ENCODE measurements at places on chromosomes 5 and 9.

GRCh38 chr9:78707481-78707991, 410.6 kb downstream of the PSAT1 start:
- DNase-seq, result no peak

GRCh38 chr9:120579139-120580050, 572 bp downstream of the CDK5RAP2 start:
- DNase-seq, result peak; percentile 20

- DNase-seq, result no peak
Measured at GRCh38 chr5:163706053-163706771, 200.8 kb downstream of the MAT2B start.

- no peak for DNase-seq
Measured at GRCh38 chr9:133342570-133342969, 5.4 kb downstream of the MED22 start.

- no peak for DNase-seq
Measured at GRCh38 chr9:110687497-110687896, 18.9 kb downstream of the MUSK start.

DNA sequence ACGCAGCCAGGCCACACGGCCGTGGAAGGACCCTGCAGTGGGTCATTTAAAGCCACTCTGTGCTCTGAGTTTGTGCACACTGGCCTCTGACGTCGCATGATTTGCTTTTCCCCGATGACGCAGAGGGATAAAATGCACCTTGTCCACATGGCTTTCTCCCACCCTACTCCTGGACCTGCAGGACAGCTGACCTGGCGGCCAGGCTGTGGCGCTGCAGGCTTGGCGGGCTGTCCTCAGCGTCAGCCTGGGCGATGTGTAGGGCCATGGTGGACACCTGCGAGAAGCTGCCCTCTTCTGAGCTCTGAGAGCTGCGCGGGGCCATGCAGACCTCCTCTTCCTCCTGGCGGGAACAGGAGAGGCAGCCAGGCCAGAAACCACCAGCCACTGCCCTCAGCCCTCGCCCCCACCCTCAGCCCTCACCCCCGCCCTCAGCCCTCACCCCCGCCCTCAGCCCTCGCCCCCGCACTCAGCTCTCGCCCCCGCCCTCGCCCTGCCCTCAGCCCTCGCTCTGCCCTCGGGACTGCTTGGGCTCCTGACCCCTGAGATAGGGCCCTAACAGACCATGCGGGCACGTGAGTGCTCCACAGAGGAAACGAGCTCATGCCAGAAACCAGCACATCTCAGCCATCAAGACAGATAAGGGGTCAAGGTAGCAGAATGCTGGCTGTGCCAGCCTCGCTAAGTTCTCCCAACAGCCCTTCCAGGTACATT, 20.0 kb upstream of the SCGB3A1 start:
- DNase-seq, result no peak

DNA sequence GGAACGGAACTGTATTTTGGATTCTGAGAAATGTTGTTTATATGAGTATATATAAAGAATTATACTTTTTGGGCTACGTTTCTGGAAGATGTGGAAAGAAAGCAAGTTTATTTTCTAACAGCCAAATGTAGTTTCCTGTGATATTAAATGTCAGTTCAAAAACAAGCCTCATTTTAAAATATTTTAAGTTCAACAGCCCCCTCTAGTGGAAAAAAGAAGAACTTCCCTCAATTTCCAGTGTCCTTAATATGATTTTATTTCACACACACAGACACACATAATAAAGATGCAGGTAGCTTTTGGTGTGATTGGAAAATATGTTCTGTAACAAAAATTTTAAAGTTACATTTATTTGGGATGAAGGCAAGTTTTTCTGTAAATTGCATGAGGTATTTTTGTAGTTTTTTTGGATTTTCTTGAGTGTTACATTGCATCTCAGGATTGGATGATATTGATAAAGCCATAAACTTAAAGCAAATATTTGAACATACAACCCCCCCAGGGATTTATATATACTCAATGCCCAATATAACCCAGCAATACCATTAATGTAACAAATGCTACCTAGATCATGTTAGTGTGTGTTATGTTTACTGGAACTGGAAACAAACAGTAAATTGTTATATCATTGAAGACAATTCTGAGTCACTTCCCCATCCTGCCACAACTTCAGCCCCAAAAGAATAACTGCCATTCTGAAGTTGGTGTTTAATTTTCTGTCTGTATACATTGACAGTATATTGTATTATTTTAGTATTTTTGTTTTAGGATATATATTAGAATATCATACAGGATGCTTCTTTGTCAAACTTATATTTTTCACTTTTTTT, 54.0 kb downstream of the CCDC171 start:
- DNase-seq, result peak; percentile 4

- no peak for DNase-seq
Measured at GRCh38 chr5:82512025-82512424, 233.9 kb upstream of the RPS23 start.

GRCh38 chr5:149490599-149491485, 60.4 kb downstream of the CSNK1A1 start:
- no peak for DNase-seq

- no peak for DNase-seq
Measured at GRCh38 chr5:88722546-88723073, 160.4 kb downstream of the MEF2C start.

GRCh38 chr5:134576386-134577021, 51.0 kb downstream of the JADE2 start:
- DNase-seq, result no peak

DNA sequence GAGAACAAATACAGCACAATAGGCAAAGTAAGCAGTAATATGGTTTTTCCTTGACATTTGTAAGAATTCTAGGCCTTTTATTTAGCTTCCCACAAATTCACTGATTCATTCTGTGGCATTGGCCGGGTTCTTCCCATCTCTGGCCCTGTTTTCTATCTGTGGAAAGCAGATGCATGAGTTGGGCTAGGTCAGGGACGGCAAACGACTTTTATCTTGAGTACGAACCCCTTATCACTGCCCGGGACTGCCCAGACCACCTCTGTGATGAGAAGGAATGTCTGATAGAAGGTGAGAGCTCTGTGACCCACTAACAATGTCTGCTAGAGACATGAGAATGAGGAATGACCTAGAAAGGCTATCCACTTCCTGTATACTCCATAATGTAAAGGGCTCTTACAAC, 35.4 kb upstream of the ADAM19 start:
- no peak for DNase-seq

DNA sequence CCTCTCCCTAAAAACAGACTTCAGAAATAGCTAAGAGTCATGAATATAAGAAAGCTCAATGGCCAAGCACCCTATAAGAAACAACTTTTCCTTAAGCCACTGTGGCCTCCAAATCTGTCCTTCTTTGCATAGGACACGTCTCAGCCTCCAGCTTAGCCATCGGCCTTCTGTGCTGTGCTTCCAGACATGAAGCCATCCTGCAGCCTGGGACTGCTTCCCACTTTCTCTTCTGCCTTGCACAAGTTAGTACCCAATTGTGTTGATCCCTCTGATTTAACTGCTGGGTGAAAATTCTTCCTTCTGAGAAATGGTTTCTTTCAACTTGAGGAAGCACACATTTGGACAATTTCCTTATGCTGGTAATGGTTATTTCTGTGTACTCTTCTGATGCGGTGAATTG, 334.7 kb downstream of the MARCHF11 start:
- no peak for DNase-seq

- DNase-seq, result no peak
Measured at GRCh38 chr5:19619571-19619970, 368.4 kb downstream of the CDH18 start.

- DNase-seq, result no peak
Measured at GRCh38 chr9:111298111-111298510, 31.9 kb downstream of the OR2K2 start.

GRCh38 chr9:129889941-129890717, 54.9 kb downstream of the USP20 start:
- DNase-seq, result no peak

GRCh38 chr5:103472830-103473229, 89.8 kb downstream of the NUDT12 start:
- no peak for DNase-seq

- peak; percentile 47 for DNase-seq
Measured at GRCh38 chr9:94697972-94698581, 28.4 kb upstream of the AOPEP start.

GRCh38 chr5:93191035-93191817, 389.8 kb downstream of the NR2F1-AS1 start:
- no peak for DNase-seq

- no peak for DNase-seq
Measured at GRCh38 chr5:111563031-111563822, 50.9 kb upstream of the STARD4 start.

GRCh38 chr5:146669656-146670055, 153.7 kb upstream of the GPR151 start:
- no peak for DNase-seq

DNA sequence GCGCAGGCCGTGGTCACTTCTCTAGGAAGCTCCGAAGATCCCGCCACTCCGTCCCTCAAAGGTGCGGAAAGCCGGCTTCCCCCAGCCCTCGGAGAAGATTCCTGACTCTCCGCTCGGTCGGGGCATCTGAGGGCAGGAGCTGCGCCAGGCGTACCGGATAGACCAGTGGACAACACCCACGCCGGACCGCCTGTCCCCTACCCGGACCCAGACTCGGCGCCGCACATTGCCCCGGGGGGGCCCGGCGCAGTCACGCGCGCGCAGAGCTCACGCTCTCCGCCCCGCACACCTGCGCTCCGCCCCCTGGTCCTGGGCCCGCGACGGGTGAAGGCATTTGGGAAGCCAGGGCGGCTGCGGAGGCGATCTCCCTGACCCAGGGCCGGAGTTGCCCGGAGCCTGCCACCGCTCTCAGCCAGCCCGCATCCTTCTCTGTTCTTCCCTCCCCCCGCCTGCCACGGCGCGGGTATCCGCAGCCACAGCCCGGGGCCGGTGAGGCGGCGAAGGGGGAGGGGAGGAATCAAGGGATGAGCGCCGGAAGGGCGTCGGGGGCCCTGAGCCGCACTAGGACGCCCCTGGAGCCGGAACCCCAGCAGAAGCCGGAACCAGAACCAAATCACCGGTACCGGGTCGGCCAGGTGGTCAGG, 448 bp downstream of the RELL2 start:
- DNase-seq, result peak; percentile 16

- no peak for DNase-seq
Measured at GRCh38 chr9:111937301-111937700, 40.7 kb downstream of the UGCG start.

DNA sequence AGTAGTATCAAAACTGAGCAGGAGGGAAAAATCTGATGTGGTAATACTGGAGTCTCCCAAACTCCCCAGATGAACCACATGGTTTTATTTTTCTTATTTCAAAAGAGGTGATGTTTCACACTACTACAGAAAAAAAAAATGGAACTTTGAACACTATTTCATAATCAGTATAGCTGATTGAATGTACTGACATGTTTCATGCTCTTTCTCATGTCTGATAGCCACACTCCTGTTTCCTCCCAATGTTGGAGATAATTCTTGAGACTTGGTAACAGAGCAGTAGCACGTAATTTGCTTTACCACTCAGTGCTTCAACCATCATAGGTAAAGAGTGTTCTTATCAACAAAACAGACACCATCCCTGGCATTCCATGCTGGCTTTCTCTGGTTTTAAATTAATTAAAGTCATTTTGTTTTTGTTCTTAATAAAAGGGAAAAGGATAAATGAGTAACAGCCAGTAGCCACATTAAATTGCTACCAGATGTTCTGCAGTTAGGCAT, 85.2 kb downstream of the MUSK start:
- no peak for DNase-seq

All from urothelium cell line (cell line).